ENCODE measurements at places on chromosomes 1 and 21.
A peak's percentile ranks its signal among the peaks of the same experiment; 100 is the strongest.

DNA sequence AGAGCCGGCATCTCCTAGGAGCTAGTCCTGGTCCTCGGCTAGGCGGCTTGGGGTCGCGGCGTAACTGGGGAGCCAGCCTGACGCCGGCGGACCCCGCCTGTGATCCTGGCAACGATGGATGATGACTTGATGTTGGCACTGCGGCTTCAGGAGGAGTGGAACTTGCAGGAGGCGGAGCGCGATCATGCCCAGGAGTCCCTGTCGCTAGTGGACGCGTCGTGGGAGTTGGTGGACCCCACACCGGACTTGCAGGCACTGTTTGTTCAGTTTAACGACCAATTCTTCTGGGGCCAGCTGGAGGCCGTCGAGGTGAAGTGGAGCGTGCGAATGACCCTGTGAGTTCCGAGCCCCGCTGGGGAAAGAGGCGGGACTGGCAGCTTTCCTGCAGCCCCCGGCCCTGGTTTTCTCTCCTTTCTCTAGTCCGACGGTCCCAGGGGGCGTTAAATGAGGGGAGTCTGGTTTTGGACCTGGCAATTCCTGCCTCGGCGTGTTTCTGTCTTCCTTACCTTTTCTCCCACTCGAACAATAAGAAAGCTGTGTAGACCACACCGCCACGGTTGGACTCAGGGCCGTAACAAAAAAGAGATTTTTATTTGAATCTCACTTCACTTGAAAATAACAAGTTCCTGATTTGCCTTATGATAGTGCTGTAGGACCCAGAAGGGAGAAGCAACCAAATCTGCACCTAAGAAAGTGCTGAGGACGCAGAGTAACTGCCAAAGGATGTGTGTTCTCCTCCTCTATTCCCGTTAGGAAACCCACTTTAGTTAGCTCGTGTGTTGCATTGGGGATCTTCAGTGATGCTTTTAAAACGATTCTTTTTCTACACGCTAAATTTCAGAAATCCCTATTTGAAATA is at the start of gene SPRTN:
SPRTN (plus strand) TSS at position 24 of the 859 bp plus-strand sequence; CDS start at position 115, 91 bp downstream.
- DNase-seq, result peak; percentile 93

GRCh38 chr21:45639206-45640000 is 4.1 kb upstream of the PCBP3 start:
- no peak for DNase-seq

- DNase-seq, result no peak
These were observed 10.0 kb downstream of the SLC25A24 start for GRCh38 chr1:108190001-108190634.

DNA sequence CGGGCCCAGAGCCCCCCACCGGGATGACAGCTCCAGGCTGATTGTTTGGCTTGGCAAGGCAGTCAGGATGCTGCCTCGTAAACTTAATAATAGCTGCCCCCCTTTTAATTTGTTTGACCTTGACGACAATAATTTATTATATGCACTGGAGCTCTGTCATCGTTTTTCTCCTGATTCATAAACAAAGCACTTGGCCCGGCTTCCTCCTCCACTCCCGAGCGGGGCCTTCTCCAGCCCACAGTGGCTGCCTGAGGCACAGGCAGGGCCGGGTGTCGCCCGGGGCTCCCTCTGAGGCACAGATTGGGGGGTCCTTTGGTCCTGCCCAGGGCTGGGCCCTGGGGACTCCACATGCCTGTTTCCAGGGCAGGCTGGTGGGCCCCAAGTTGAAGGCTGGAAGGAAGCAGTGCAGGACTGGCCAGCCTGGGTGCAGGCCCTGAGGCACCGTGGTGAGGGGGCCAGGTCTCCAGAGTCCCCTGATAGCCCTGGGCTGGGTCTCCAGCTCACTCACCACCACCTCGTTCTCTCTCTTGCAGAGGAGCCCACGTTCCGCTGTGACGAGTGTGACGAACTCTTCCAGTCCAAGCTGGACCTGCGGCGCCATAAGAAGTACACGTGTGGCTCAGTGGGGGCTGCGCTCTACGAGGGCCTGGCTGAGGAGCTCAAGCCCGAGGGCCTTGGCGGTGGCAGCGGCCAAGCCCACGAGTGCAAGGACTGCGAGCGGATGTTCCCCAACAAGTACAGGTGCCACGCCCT is 52.0 kb upstream of the ARHGEF16 start:
- DNase-seq, result no peak

- no peak for DNase-seq
These were observed 39.3 kb upstream of the POFUT2 start for GRCh38 chr21:45326891-45327440.

DNA sequence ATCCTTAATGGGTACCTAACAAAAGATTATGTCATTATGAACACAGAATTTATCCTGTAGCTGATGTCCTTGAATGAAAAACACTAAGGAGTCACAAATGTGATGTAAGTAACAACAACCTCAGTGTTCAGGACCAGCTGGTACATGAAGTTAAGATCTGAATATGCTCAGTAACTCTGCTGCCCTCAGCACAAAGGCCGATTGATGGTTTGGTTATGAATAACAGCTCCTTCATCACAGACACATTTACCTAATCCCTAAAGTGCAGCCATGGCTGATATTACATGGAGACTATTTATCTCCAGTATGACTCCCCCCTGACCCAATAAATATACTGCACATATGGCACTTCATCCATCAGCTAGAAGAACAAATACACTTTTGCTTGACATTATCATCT is 75.2 kb downstream of the PLPPR5 start:
- DNase-seq, result no peak

- no peak for DNase-seq
These were observed 333.9 kb upstream of the ADAMTS5 start for GRCh38 chr21:27300770-27301169.

GRCh38 chr1:59316497-59317128 is 19.7 kb downstream of the FGGY start:
- DNase-seq, result no peak

DNA sequence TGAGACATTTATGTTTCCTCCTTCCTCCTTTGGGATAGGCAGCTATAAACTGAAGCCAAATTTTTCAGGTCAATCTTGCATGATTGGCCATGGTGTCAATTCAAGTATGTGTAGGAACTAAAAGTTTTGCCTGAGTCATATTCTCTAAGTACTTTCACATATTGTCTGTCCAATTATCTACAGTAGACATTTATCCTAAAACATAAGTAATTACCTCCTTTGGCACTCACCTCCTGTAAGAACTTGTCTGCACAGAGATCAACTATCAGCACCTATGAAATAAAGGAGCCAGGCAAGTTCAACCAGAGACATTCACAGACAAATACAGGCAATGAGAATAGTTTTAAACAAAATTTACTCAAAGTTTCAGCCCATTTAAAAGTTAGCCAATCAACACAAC is 14.2 kb upstream of the BCAS2 start:
- DNase-seq, result no peak

DNA sequence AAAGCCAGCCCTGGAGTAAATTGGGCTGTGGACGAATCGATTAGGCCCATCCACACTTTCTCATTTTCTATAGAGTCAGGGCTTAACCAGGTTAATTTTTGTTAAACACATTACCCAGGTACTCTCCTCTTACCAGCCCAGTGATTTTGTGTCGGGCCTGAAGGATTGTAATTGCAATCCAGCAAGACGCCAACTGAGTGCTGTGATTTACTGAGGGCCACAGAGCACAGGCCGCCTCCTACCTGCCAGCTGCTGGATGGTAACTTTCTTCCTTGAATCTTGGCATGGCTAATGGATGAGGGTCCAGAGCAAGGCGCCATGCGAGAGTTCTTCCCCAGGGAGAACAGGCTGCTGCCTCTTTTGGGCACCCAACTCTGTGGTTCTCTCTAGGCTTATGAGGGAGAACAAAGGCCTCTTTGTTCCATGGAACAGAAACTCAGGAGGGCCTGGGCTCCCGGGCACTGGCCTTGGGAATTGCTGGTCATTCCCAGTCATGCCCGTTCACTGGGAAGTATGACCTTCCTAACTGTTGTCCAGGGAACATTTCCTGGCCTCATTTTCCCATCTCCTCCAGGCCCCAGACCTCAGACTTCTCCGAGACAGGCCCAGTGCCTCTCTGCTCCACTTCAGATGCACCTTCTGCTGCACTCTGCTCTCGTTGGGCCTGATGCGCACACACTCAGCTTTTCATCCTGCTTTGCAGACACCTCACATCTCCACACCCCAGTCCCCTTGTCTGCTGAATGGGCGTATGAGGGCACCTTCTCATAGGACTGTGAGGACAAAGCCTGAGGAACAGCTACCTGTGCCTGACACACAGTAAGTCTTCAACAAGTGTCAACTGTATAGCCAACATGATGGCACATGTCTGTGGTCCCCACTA is 57.3 kb downstream of the SYF2 start:
- DNase-seq, result no peak

DNA sequence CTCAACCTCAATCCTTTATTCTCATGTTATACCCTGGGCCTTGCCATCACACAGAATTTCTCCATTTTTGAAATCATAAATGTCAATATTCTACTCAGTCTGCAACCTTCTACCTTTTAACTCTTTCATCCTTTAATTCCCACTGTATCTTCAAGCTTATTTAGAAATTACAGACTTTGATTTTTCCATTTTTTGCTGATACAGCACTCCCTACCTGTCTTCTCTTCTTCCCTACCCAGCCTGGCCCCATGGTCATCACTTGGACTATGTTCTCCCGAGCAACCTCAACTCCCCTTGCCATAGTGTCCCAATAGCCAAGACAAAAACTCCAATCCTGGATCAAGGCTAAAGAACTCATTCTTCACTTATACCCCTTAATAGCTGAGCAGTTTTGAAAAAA is 14.6 kb downstream of the WARS2 start:
- DNase-seq, result no peak

DNA sequence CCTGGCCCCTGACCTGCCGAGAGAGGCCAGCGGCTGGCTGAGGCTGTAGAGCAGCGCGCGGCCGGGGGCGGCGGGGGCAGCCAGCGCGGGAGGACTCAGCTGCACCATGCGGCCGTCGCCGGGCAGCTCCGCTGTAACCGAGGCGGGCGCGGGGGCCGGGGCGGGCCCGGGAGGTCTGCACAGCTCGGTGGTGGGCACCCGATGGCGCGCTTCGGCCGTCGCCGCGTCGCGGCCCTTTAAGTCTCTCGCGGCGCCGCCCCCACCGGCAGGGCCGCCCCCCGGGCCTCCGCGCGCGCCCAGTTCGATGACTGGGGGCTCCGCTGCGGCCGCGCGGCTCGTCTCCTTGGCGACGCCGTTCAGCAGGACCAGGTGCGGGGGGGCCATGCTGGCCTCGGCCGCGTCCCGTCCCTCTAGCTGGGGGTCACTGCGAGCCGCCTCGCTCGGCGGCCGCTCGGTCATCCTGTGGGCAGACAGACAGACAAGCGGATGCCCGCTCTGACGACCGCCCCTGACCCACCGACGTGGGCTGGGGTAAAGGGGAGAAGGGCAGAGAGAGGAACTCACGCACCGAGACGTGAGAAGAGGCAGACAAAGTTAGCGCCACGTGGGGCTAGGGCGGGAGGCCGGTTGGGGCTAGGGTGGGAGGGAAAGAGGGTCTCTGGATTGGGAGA is 6.5 kb downstream of the TAL1 start:
- no peak for DNase-seq

DNA sequence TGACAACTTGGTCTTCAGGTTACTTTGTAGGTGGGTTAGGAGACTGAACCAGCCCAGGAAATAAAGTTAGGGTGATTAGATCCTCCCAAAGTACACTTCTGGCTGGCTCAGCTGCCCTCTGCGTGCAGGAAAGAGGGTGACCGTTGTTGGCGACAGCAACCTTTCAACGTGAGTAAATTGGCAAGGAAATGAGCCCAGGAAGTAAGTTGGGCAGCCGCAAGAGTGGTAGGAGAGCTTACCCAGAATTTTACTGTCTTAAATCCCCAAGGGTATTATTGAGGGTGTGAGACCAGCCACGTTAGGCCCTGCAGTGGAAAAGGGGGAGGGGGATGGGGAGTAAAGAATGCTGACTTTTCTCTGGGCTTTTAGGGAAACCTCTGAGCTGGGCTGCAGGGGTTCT is 1.6 kb downstream of the TENT5C start:
- no peak for DNase-seq

GRCh38 chr1:10941891-10942541 is 70.4 kb upstream of the TARDBP start:
- peak; percentile 84 for DNase-seq

GRCh38 chr1:45321444-45321843 is 5.3 kb upstream of the HPDL start:
- no peak for DNase-seq

- DNase-seq, result no peak
These were observed 34.9 kb downstream of the SIPA1L2 start for GRCh38 chr1:232594768-232595698.

GRCh38 chr1:17078991-17079868 is 25.4 kb upstream of the SDHB start:
- no peak for DNase-seq

DNA sequence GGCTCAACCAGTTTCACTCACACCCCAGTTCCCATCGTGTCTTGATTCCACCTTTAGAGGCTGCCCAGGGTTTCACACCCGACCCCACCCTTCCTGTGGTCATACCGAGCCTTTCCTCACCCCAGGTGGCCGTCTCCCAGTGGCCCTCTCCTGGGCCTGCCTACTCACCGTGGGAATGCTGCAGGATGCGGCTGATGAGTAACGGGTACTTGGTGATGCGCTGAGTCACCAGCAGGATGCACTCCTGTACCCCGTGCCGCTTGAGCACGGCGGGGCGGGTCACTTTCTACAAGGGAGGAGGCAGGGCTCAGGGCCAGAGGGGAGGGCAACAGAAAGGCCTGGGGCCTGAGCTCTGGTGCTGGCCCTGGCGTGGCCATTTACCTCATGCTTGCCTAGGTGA is 16.4 kb downstream of the ARHGEF2 start:
- DNase-seq, result no peak

- no peak for DNase-seq
These were observed 7.0 kb downstream of the TLR5 start for GRCh38 chr1:223136086-223136485.

GRCh38 chr1:172916116-172916515 is 134.6 kb downstream of the TNFSF18 start:
- no peak for DNase-seq

DNA sequence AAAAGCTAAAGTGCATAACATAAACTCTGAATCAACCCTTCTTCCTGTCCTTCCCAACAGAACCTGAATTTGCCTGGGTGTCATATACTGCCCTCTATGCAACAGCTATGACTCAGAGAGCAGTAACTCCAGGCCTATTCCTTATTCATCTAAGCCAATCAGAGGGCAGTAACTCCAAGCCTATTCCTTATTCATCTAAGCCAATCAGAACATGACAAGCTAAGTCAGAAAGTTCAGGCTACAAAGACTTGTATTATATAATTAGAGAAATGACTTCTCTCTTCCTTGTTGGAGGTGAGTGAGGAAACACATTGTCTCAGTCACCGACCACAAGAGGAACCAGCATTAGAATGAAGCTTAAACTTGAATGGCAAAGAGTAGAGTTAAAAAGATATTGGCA is 26.2 kb upstream of the TADA1 start:
- no peak for DNase-seq

Data from GM10248 (cell line).